Activated CD4-positive, alpha-beta memory T cell treated with anti-CD3 and anti-CD28 coated beads for 36 hours (primary cell): ENCODE measurements at places on chromosomes 7 and 10.

DNA sequence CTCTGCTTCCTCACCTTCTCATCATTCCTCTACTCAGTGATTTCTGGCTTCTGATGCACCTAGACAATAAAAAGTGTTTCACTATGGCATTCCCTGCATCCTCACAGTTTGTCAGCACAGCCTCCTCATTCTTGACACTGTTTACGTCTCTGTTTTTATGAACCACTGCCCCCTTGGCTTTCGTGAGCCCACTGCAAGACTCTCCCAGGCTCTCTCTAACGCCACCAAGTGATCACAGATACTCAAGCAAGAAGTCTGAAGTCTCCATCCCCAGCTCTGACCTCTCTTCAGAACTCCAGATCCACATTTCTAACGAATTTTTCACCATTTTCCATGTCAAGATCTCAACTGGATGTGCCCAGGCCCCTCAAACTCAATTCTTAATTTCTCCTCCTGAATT is 8.9 kb downstream of the SLC16A9 start:
- no peak overlapping the region for H3K27ac ChIP-seq
- H3K4me1 ChIP-seq: no peaks in the 10 kb centered on the region
- H3K4me3 ChIP-seq: no peak overlapping the region
- no peaks in the 10 kb centered on the region for H3K36me3 ChIP-seq
- H3K27me3 ChIP-seq: peaks cover 17% of the 10 kb centered on the region
- no peak for DNase-seq

DNA sequence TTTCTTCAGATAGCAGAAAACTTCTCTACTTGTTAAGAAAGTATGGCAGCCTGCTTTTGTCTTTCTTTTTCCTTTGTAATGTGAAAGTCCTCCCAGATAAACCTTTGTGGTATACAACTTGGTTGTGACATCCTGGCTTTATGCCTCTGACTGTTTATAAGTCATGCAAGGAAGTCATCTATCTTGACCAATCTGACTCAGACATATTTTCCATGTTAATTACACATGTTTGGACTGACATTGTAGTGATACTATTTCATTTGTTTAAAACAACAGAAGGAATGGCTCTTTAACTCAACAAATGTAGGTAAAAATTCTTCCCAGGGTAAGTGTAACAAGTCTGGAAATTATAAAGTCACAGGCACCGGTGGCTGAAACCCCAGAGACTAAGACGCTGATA is 341.6 kb upstream of the MEOX2 start:
- no peak overlapping the region for H3K4me3 ChIP-seq
- no peaks in the 10 kb centered on the region for H3K27me3 ChIP-seq
- no peak for DNase-seq
- H3K4me1 ChIP-seq: no peaks in the 10 kb centered on the region

DNA sequence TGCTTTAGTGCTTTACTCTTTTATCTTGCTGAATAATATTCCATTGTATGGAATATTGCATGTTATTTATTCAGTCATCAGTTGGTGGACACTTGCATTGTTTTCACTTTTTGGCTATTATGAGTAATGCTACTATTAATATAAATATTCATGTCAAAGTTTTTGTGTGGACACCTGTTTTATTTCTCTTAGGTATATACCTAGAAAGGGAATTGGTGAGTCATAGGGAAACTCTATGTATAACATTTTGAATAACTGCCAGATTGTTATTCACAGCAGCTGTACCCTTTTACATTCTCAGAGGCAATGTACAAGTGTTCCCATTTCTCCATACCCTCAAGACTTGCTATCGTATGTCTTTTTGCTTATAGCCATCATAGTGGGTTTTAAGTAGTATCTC is 268.7 kb downstream of the SEMA3A start:
- DNase-seq: no peak
- no peak overlapping the region for H3K27ac ChIP-seq

DNA sequence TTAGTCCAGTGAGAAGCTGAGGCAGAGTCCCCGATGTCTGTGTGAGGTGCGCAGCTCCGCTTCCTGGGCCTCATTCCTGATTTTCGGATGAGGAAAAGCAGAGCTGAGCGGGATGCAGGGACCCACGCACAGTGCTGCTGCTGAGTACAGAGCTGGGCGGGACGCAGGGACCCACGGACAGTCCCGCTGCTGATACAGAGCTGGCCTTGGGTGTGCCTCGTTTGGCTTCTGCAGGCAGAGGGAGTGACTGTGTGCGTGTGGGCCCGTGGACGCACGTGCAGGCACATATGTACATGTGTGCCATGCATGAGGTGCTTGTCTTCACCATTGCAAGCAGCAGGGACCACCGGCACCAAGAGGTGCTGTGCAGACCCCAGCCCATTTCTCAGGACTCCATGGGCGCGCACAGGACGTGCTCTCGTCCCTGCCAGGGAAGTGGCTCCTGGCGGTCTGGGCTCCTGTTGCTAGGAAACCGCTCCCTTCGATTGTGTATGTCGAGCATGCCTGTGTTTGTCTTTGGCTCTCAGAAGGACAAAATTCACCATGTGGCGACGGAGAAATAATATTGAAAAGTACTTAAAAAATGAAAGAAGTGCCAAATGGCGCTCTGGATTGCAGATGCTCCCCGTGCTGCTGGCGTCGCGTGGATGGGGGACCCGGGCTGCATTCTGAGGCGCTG is 303.8 kb upstream of the MKI67 start:
- no peaks in the 10 kb centered on the region for H3K4me1 ChIP-seq
- no peaks in the 10 kb centered on the region for H3K27me3 ChIP-seq
- H3K4me3 ChIP-seq: no peak overlapping the region
- no peak overlapping the region for H3K27ac ChIP-seq
- DNase-seq: no peak
- no peaks in the 10 kb centered on the region for H3K36me3 ChIP-seq

GRCh38 chr7:116577320-116577871 is 52.6 kb downstream of the CAV1 start:
- H3K27ac ChIP-seq: no peak overlapping the region
- no peaks in the 10 kb centered on the region for H3K36me3 ChIP-seq
- peaks cover 10% of the 10 kb centered on the region for H3K4me1 ChIP-seq
- no peak overlapping the region for H3K4me3 ChIP-seq
- H3K27me3 ChIP-seq: peaks cover 6% of the 10 kb centered on the region
- peak; percentile 44 for DNase-seq

DNA sequence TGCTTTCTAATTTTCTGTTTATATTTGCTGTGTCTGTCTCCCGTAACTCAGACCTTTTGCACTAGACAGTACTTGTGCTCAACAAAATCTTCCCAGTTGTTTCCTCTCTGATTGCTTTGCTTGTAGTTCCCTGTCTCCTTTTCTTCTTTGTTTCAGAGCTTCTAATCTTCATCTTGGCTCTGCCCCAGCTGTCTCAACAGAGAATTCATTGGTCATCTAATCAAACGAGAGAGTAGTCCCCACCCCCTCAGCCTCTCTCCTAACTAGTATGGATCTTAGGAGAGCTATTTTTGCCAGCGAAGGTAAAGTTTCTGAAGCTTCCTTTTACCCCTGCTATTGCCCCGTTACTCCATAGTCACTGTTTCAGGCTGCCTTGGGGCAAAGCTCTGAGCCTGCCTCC is 32.8 kb downstream of the SLC26A4 start:
- peaks cover 14% of the 10 kb centered on the region for H3K27me3 ChIP-seq
- H3K4me3 ChIP-seq: no peak overlapping the region
- peaks cover 5% of the 10 kb centered on the region for H3K4me1 ChIP-seq
- H3K36me3 ChIP-seq: peaks cover 8% of the 10 kb centered on the region

GRCh38 chr7:128963327-128963757 is 25.6 kb downstream of the IRF5 start:
- H3K4me3 ChIP-seq: no peak overlapping the region
- DNase-seq: peak; percentile 70
- peaks cover 38% of the 10 kb centered on the region for H3K36me3 ChIP-seq
- peaks cover 37% of the 10 kb centered on the region for H3K4me1 ChIP-seq
- H3K27me3 ChIP-seq: no peaks in the 10 kb centered on the region

- H3K36me3 ChIP-seq: no peaks in the 10 kb centered on the region
- H3K27me3 ChIP-seq: no peaks in the 10 kb centered on the region
- H3K4me3 ChIP-seq: no peak overlapping the region
- peaks cover 3% of the 10 kb centered on the region for H3K4me1 ChIP-seq
- no peak for DNase-seq
- H3K27ac ChIP-seq: no peak overlapping the region
Observed at GRCh38 chr7:139842401-139843210, 13.5 kb downstream of the TBXAS1 start.

- peaks cover 16% of the 10 kb centered on the region for H3K4me1 ChIP-seq
- no peak overlapping the region for H3K4me3 ChIP-seq
- H3K36me3 ChIP-seq: no peaks in the 10 kb centered on the region
Observed at GRCh38 chr10:94300042-94300441, 62.7 kb downstream of the NOC3L start.

- H3K4me3 ChIP-seq: no peak overlapping the region
- H3K4me1 ChIP-seq: peaks cover 2% of the 10 kb centered on the region
- no peak for DNase-seq
- peaks cover 2% of the 10 kb centered on the region for H3K27me3 ChIP-seq
Observed at GRCh38 chr7:31082447-31082846, 30.3 kb downstream of the ADCYAP1R1 start.

DNA sequence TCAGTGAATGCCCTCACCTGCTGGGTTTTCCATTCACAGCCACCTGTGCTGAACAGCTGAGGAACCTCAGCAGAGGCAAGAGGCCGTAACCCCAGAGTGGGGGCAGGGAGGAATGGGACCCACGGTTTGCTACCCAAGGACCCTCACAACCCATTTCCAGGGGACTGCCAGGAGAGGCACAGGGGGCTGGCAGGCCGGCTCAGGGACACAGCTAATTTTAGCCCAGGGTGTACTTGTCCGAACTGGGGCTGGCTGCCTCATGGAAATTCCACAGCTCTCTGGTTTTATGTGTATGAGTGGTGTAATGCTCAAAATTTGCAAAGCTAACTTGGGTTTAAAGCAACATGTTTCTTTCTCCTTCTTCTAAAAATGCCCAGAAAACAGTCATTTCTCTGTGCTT is 42.2 kb downstream of the MINDY4 start:
- H3K27me3 ChIP-seq: no peaks in the 10 kb centered on the region
- no peaks in the 10 kb centered on the region for H3K4me1 ChIP-seq
- no peak for DNase-seq
- H3K36me3 ChIP-seq: no peaks in the 10 kb centered on the region
- no peak overlapping the region for H3K27ac ChIP-seq
- no peak overlapping the region for H3K4me3 ChIP-seq

- H3K27me3 ChIP-seq: no peaks in the 10 kb centered on the region
- DNase-seq: no peak
- H3K4me1 ChIP-seq: no peaks in the 10 kb centered on the region
- no peak overlapping the region for H3K27ac ChIP-seq
Observed at GRCh38 chr7:71120096-71120495, 11.8 kb upstream of the GALNT17 start.

DNA sequence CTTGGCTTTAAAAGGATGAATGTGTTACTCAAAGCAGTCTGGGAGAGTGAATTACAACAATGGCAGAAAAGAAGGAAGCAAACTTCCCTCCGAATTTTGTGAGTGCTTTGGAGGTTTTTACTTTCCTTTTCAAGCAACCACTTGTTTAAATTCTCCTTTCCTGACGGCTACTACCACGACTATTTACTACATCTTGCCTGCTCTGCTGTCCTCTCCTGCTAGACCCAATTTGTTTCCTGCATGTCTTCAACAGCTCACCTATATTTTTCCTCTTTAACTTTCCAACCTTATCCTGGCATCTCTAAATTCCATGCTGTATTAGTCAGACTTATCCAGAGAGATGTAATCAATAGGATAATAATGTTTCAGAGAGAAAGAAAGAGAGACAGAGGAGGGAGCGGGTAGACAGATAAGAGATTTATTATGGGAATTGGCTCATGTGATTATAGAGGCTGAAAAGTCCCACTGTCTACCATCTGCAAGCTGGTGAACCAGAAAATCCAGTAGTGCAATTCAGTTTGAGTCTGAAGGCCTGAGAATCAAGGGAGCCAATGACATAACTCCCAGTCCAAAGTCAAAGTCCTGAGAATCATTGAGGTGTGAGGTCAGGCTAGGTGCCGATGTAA is 42.8 kb upstream of the SLC13A1 start:
- H3K27ac ChIP-seq: no peak overlapping the region
- H3K36me3 ChIP-seq: no peaks in the 10 kb centered on the region
- H3K4me3 ChIP-seq: no peak overlapping the region
- H3K4me1 ChIP-seq: no peaks in the 10 kb centered on the region
- DNase-seq: no peak
- H3K27me3 ChIP-seq: no peaks in the 10 kb centered on the region

GRCh38 chr7:39259391-39260003 is 281.8 kb downstream of the POU6F2 start:
- DNase-seq: no peak
- H3K36me3 ChIP-seq: no peaks in the 10 kb centered on the region
- H3K27me3 ChIP-seq: no peaks in the 10 kb centered on the region
- H3K4me1 ChIP-seq: no peaks in the 10 kb centered on the region

GRCh38 chr10:114397651-114398145 is 6.6 kb downstream of the AFAP1L2 start:
- peaks cover 1% of the 10 kb centered on the region for H3K4me1 ChIP-seq
- no peak overlapping the region for H3K4me3 ChIP-seq
- H3K27ac ChIP-seq: no peak overlapping the region
- peaks cover 53% of the 10 kb centered on the region for H3K27me3 ChIP-seq

- H3K4me1 ChIP-seq: no peaks in the 10 kb centered on the region
- no peak for DNase-seq
- H3K4me3 ChIP-seq: no peak overlapping the region
Observed at GRCh38 chr10:114706458-114707055, 48.5 kb upstream of the ABLIM1 start.

- peaks cover 8% of the 10 kb centered on the region for H3K27me3 ChIP-seq
- H3K4me1 ChIP-seq: no peaks in the 10 kb centered on the region
- no peak overlapping the region for H3K4me3 ChIP-seq
- H3K36me3 ChIP-seq: no peaks in the 10 kb centered on the region
- DNase-seq: no peak
Observed at GRCh38 chr10:123522702-123523312, 143.3 kb upstream of the GPR26 start.

GRCh38 chr7:127474457-127474856 is 81.9 kb upstream of the ZNF800 start:
- no peaks in the 10 kb centered on the region for H3K36me3 ChIP-seq
- H3K4me1 ChIP-seq: no peaks in the 10 kb centered on the region
- no peak for DNase-seq
